ENCODE measurements at places on chromosomes 4 and X. TPM values are rescaled to one million over a fixed set of nuclear protein-coding genes. Genes with fewer than 3 reads are reported as not detected.

Gene ENPEP
- 8.6 TPM for total RNA-seq

Gene NUDT6
- total RNA-seq, result 10.8 TPM

Gene CYLC1
- total RNA-seq, result not detected

Gene MAGEA6
- total RNA-seq, result not detected

Gene DCAF4L1
- 0.12 TPM for total RNA-seq

Gene HSD17B13
- total RNA-seq, result 0.12 TPM

Gene LIMCH1
- 35.7 TPM for total RNA-seq

DNA sequence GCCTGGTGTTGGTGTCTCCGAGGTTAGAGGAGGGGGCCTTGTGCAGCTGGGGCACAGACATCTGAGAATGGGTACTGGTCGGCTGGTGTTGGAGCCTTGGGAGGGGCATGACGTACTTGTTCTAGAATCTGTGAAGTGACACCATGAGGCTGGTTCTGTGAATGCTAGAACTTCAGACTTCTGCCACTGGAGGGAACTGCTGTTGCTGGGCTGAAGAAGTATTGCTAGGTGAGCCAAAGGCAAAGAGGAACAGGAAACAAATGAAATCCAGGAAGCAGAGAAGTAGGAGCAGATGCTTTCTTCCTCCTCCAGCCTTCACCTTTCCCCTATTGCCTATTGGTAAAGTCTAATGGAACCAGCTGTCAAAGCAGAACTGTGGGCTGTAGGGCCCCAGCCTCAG, 120.9 kb upstream of the DDIT4L start:
- DNase-seq, result no peak

GRCh38 chr4:151263455-151263854, 13.5 kb upstream of the PRSS48 start:
- no peak for DNase-seq

GRCh38 chrX:41002026-41002425, 83.2 kb upstream of the USP9X start:
- no peak for DNase-seq

GRCh38 chrX:13131396-13132137, 87.1 kb upstream of the FAM9C start:
- no peak for DNase-seq

GRCh38 chr4:89216866-89217265, 90.7 kb downstream of the GPRIN3 start:
- no peak for DNase-seq

DNA sequence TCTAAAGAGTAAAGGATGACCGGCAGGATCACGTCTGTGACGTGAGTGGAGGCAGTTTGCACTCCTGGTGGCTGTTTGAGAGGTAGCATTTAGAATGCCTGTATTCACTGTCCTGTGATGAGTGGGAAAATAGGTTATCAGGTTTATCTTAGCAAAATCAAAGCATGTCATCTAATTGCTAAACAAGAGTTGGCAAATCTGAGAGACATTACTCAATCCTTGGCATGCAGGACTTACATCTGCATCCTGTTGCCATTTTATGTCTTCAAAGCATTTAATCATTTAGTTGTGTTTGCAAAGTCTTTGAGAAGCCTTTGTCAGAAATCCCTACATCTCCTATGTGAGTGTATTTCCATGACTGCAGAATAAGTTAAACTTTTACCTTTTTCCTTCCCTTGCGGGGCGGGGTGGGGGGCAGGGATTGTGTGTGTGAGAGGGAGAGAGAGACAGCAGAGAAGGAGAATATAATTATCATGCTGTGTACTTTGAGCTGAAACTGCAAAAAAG, 41.4 kb upstream of the MSANTD1 start:
- DNase-seq, result no peak

GRCh38 chr4:85932500-85933290, 427.2 kb downstream of the MAPK10 start:
- DNase-seq, result no peak
